Naive thymus-derived CD8-positive, alpha-beta T cell (primary cell): ENCODE measurements at places on chromosomes 4 and X. TPM values are rescaled to one million over a fixed set of nuclear protein-coding genes. Genes with fewer than 3 reads are reported as not detected.

- no peak for DNase-seq
- H3K4me3 ChIP-seq, result no peak overlapping the region
- H3K36me3 ChIP-seq, result peaks cover 8% of the 10 kb centered on the region
- H3K4me1 ChIP-seq, result peaks cover 27% of the 10 kb centered on the region
- H3K27ac ChIP-seq, result no peak overlapping the region
Measured at GRCh38 chr4:145930592-145930991, 8.0 kb downstream of the ZNF827 start.

Gene USP9X
- total RNA-seq, result 68.7 TPM

Gene SPANXN4
- total RNA-seq, result not detected

Gene CXCL1
- total RNA-seq, result not detected

Gene MFAP3L
- total RNA-seq, result 3.0 TPM

DNA sequence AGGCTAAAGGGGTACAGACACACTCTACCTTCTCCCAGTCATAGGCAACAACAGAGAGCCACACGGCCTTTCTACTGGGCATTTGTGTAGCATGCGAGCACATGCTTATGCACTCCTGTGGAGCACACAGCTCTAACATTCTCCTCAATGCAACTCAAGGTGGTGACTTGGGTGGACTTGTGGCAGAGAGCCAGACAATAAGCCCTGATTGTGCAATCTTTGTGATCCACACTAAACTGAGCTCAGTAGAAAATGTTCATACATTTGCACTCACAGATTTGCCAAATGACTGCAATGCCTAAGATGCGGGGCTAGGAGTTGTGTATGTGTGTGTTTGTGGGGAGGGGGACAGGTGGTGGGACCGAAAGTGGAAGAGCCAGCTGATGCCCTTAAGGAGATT is 31.4 kb upstream of the SETD7 start:
- H3K4me3 ChIP-seq, result no peak overlapping the region
- H3K36me3 ChIP-seq, result no peaks in the 10 kb centered on the region
- no peak overlapping the region for H3K27ac ChIP-seq
- no peaks in the 10 kb centered on the region for H3K4me1 ChIP-seq
- DNase-seq, result no peak

DNA sequence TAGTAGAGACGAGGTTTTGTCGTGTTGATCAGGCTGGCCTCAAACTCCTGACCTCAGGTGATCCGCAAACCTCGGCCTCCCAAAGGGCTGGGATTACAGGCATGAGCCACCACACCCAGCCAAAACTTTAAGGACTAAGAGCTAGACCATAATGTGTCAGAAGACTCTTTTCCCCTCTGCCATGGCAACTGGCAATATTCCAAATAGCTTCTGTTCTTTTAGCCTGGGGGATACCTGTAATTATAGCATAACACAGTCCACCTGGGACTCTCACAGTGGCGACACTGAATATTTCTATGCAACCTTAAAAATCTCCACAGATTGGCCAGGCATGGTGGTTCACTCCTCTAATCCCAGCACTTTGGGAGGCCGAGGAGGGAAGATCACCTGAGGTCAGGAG is 45.5 kb upstream of the RBM47 start:
- H3K36me3 ChIP-seq, result no peaks in the 10 kb centered on the region
- H3K4me3 ChIP-seq, result no peak overlapping the region
- H3K27ac ChIP-seq, result no peak overlapping the region
- DNase-seq, result no peak
- no peaks in the 10 kb centered on the region for H3K27me3 ChIP-seq

DNA sequence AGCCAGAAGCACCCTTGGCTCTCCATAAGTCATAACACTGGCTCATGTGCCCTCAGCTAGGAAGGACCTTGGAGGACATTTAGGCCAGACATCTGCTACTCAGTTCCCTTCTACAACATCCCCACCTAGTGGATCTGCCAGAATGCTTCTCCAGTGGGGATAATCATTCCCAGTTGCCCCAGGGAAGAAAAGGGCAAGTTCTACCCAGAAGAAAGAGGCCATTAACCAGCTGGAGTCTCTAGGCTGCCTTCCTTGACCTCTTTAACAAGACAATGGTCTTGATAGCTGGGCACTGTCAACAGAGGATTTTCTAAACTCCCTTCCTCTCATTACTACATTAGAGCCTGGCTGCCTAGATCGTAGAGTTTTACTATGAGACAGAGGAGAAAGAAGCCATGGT is 42.0 kb downstream of the LGI2 start:
- no peaks in the 10 kb centered on the region for H3K27me3 ChIP-seq
- H3K27ac ChIP-seq, result no peak overlapping the region
- no peak for DNase-seq
- no peak overlapping the region for H3K4me3 ChIP-seq
- H3K4me1 ChIP-seq, result no peaks in the 10 kb centered on the region

Gene NCBP2L
- not detected for total RNA-seq

- H3K27ac ChIP-seq, result no peak overlapping the region
- H3K4me1 ChIP-seq, result peaks cover 3% of the 10 kb centered on the region
- peaks cover 4% of the 10 kb centered on the region for H3K27me3 ChIP-seq
- no peak overlapping the region for H3K4me3 ChIP-seq
- H3K36me3 ChIP-seq, result no peaks in the 10 kb centered on the region
Measured at GRCh38 chr4:141630854-141631253, 5.5 kb upstream of the IL15 start.

GRCh38 chr4:123913598-123913997 is 517.0 kb downstream of the SPRY1 start:
- H3K27ac ChIP-seq, result no peak overlapping the region
- H3K36me3 ChIP-seq, result no peaks in the 10 kb centered on the region
- no peaks in the 10 kb centered on the region for H3K4me1 ChIP-seq
- no peaks in the 10 kb centered on the region for H3K27me3 ChIP-seq
- no peak overlapping the region for H3K4me3 ChIP-seq

DNA sequence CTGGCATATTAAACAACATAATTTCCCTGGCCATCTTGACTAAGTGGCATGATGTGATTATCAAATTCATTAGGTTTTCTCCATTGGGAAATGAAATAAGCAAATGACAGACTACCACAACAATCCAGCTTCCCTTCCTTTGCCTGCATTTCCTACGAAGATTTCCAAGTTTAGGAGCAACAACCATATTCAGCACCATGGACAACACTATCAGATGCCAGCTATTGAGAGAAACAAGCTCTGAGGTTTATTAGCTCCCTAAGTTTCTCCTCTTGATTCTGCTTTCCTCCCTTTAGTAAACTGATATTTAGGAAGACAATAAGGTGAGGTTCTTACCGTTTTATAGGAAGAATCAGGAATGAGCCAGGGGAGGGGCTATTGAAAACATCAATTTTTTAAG is 36.2 kb downstream of the DCX start:
- no peak overlapping the region for H3K4me3 ChIP-seq
- no peak overlapping the region for H3K27ac ChIP-seq
- no peaks in the 10 kb centered on the region for H3K4me1 ChIP-seq
- no peak for DNase-seq
- no peaks in the 10 kb centered on the region for H3K27me3 ChIP-seq

DNA sequence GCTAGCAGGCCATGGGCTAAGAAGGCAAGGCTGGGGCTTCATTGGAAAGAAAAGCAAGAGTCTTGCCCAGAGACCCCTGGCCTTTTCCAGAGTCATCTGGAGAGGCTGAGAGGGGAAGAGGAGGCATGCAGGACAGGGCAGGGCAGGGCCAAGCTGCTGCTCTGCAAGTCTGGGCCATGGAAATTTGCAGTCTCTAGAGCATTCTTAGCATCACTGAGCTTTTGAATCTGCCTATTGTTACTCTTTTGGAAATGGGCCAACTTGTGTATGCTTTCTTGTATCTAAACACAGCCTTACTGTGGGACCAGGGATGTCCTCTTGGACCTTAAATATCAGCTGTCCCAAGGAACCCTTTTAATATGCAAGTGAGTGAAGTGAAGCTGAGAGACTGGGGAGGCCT is 560.5 kb downstream of the MID1IP1 start:
- H3K4me3 ChIP-seq, result no peak overlapping the region
- no peaks in the 10 kb centered on the region for H3K36me3 ChIP-seq
- no peak overlapping the region for H3K27ac ChIP-seq

DNA sequence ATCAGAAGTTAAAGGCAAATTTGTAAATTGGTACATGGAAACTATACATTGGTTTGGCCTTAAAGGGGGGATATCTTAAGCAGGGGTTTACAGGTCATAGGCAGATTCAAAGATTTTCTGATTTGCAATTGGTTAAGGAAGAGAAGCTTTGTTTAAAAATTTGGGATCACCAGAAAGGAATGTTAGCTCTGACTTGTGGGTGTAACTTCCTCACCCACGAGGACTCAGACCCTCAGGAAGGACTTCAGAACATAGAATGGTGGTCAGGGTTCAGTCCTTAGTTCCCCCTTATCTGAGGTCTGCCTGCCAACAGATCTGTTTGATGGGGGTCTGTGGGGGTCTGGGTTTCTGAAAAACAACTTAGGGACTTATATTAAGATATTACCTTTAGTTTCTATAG is 427.4 kb upstream of the DIPK2B start:
- no peak overlapping the region for H3K27ac ChIP-seq
- H3K36me3 ChIP-seq, result no peaks in the 10 kb centered on the region
- H3K4me1 ChIP-seq, result no peaks in the 10 kb centered on the region
- H3K4me3 ChIP-seq, result no peak overlapping the region
- no peak for DNase-seq

DNA sequence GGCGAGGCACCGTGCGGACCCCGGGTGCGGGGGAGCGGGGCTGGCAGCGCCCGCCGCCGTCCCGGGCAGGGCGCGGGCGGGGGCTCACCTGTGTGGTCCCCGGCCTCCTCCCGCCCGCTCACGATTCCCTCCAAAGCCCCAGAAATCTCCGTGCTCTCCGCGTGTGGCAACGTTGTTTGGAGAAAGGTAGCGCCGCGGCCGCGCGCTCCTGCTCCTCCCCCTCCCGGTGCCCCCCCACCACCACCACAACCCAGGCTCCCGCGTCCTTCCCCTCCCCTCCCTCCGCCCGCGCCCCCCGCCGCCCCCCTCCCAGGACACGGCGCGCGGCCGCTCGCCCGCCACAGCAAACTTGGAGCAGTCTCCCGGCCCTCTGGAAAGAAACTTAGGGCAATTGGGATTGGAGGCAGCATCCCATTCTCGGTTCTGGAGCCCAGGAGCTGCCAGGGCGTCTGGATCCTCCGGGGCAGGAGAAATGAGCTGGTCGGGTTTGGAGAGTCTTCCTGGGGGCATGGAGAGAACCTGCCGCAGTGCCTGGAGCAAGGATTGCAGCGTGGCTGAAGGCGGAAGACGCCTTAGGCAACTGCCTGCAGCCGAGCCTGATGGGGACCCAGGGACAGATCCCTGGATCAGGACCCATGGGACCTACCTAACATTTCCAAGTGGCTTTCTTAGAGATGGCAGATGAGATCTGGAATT is 855 bp downstream of the KLF3 start:
- peaks cover 73% of the 10 kb centered on the region for H3K4me1 ChIP-seq
- H3K27me3 ChIP-seq, result no peaks in the 10 kb centered on the region
- peak overlapping the region; percentile 99 for H3K27ac ChIP-seq
- H3K36me3 ChIP-seq, result peaks cover 14% of the 10 kb centered on the region
- DNase-seq, result peak; percentile 77
- H3K4me3 ChIP-seq, result peak overlapping the region; percentile 96

GRCh38 chrX:35890699-35891098 is 28.8 kb upstream of the CFAP47 start:
- H3K4me3 ChIP-seq, result no peak overlapping the region
- no peak overlapping the region for H3K27ac ChIP-seq
- peak; percentile 3 for DNase-seq
- H3K4me1 ChIP-seq, result no peaks in the 10 kb centered on the region

GRCh38 chr4:13207226-13207625 is 276.9 kb downstream of the RAB28 start:
- H3K36me3 ChIP-seq, result no peaks in the 10 kb centered on the region
- H3K27ac ChIP-seq, result no peak overlapping the region
- H3K27me3 ChIP-seq, result no peaks in the 10 kb centered on the region

- no peak overlapping the region for H3K27ac ChIP-seq
- H3K4me3 ChIP-seq, result no peak overlapping the region
- no peaks in the 10 kb centered on the region for H3K4me1 ChIP-seq
Measured at GRCh38 chr4:160894809-160895208, 1269.0 kb downstream of the FSTL5 start.

- peaks cover 58% of the 10 kb centered on the region for H3K36me3 ChIP-seq
- no peaks in the 10 kb centered on the region for H3K27me3 ChIP-seq
- DNase-seq, result no peak
- no peak overlapping the region for H3K4me3 ChIP-seq
Measured at GRCh38 chrX:48559636-48560035, 14.6 kb upstream of the RBM3 start.

Gene IL2RG
- total RNA-seq, result 286 TPM

Gene GNPDA2
- 13.6 TPM for total RNA-seq

DNA sequence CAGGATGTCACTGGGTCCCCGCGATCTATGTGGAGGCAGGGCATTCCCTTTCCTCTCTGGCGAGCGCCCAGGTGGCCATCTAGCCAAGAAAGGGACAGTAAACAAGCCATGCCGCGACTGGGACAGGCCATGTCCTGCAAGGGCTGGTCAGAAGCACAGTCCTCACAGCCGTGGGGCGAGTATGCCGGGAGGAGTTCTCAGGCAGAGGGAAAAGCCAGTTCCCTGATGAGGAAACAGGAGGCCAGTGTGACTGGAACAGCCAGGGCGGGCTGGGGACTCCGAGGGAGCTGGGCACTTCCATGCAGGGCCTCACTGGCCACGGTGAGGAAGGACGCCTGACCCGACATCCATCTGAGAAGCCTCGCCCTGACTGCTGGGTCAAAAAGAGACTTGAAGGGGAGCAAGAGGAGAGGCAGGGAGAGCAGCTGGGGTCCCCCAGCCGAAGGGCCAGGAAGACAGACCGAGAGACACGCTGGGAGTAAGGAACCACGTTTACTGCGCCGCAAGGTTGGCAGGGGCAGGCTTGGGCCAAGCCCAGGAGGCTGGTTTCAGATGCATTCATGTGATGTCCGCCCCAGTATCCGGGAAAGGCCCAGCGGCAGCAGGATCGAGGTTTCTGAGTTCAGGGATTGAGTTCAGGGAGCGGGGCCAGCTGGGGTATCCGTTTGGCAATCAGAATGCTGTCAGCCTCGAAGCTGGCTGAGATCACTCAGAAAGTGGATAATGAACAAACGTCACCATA is 15.0 kb downstream of the CFAP99 start:
- H3K27ac ChIP-seq, result peak overlapping the region; percentile 29
- H3K4me1 ChIP-seq, result no peaks in the 10 kb centered on the region
- peaks cover 4% of the 10 kb centered on the region for H3K27me3 ChIP-seq
- H3K36me3 ChIP-seq, result no peaks in the 10 kb centered on the region
- H3K4me3 ChIP-seq, result no peak overlapping the region

Gene GPR82
- total RNA-seq, result not detected
